ENCODE measurements at places on chromosomes 2 and 18. TPM values are rescaled to one million over a fixed set of nuclear protein-coding genes. Genes with fewer than 3 reads are reported as not detected.

Gene ZNF407
- 32.1 TPM for total RNA-seq

DNA sequence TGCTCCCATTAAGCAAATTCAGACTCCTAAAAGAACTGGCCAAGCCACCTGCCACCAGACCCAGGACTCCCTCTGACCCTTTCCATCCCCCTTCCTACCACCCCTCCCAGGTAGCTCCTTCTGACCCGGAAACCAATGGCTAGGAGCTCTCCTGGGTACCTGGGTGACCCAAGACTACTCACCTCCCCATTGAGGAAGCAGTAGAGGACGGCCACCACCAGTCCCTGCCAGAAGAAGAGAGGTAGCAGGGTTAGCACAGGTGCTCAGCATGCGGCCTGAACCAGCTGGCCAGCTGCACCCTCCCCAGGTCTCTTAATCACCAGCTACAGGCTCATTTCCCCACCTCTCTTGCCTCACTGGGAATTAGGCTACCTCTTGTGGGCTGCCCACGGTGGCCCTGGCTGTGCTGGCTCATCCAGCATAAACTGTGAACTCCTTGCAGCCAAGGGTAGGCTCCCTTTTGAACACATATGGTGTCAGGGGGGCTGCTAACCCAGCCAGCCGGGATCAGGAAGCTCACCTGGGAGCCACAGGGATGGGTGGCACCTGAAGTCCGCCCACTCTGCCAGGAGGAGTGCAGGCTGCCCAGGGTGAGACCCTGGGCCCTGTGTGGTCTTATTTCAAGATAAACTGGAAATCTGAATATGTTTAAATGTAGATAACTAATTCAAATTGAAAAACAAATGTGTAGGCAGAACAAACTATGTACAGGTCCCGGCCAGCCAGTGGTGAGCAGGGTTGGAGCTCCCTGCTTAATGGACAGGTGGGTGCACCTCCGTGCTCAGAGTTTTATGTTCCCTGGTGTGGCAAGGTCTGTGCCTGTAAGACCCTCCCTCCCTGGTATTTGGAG, 9.9 kb downstream of the TMEM37 start:
- peaks cover 24% of the 10 kb centered on the region for H3K36me3 ChIP-seq
- H3K4me3 ChIP-seq: no peak overlapping the region
- no peaks in the 10 kb centered on the region for H3K4me1 ChIP-seq
- no peaks in the 10 kb centered on the region for H3K27me3 ChIP-seq
- H3K27ac ChIP-seq: peak overlapping the region; percentile 31

DNA sequence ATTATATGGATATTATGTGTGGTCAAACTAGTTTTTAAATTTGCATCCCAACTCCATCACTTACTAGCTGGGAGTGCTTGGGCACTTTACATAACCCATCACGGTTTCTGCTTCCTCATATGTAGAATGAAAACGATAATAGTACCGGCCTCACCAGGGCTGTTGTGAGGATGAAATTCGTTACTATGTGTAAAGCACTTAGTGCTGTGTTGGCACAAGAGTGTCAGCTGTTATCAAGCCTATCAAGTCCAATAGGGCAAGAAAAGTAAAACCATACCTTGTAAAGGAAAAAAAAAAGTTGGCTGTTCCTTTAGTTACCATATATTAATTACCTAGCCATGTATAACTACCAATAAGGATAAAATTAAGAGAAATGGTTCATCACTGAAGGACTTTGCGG, 65.4 kb downstream of the TET3 start:
- peaks cover 20% of the 10 kb centered on the region for H3K4me1 ChIP-seq
- H3K27me3 ChIP-seq: no peaks in the 10 kb centered on the region
- no peak overlapping the region for H3K4me3 ChIP-seq
- H3K27ac ChIP-seq: no peak overlapping the region
- no peak for DNase-seq

DNA sequence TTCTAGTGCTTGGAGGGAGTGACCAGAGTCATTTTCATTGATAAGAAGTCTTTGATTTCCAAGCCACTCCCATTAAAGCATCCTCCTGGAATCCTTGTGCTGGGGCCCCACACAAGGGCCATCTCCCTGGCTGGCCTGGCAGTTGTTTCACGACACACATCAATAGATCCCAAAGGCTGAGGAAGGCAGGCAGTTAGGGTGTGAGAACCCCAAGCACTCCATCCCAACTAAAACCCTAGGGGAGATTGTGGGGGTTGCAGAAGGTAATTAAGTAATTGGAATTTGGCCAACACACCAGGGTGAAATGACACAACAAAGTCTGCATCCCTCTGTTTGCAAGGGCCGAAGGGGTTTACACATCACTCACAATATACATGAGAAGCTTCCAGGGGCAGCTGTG, 578.1 kb upstream of the SYT4 start:
- no peak for DNase-seq
- H3K4me1 ChIP-seq: no peaks in the 10 kb centered on the region
- no peak overlapping the region for H3K27ac ChIP-seq

Gene IFIH1
- total RNA-seq: 2.9 TPM

Gene THSD7B
- not detected for total RNA-seq

Gene OSBPL6
- 0.29 TPM for total RNA-seq

DNA sequence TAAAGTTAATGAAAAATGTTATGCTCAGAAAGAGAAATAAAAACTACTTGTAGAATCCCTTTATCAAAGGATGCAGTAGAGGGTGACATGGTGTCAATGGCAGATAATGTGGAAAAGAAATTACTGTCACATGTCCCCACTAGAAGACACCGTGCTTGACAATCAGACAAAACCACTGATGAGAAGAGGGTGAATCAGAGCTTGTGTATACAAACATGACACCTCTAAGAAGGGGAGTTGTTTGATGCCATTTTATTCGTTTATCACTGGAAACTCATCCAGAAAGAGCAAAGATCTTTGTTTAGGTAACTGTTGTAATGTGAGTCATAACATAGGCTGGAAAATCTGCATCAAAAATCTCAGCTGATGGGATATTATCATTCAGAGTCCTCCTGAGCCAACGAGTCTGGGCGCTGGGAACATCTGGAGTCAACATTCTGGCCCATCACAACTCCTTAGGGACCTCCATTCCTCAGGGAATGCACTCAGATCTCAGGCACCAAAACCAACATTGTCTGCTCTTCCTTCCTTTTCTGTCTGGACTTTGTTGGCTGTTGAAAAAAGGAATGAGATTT, 49.5 kb upstream of the RAB12 start:
- H3K27ac ChIP-seq: no peak overlapping the region
- DNase-seq: no peak
- no peaks in the 10 kb centered on the region for H3K27me3 ChIP-seq
- no peak overlapping the region for H3K4me3 ChIP-seq

Gene CABYR
- not detected for total RNA-seq

- no peak overlapping the region for H3K4me3 ChIP-seq
- H3K27me3 ChIP-seq: no peaks in the 10 kb centered on the region
Observed at GRCh38 chr18:59748628-59749360, 51.6 kb upstream of the CCBE1 start.

GRCh38 chr2:160345071-160345764, 145.1 kb upstream of the ITGB6 start:
- DNase-seq: no peak
- H3K36me3 ChIP-seq: peaks cover 7% of the 10 kb centered on the region
- H3K4me3 ChIP-seq: no peak overlapping the region
- H3K27ac ChIP-seq: no peak overlapping the region
- H3K27me3 ChIP-seq: no peaks in the 10 kb centered on the region

- peaks cover 31% of the 10 kb centered on the region for H3K4me1 ChIP-seq
- peak overlapping the region; percentile 67 for H3K27ac ChIP-seq
- H3K36me3 ChIP-seq: peaks cover 73% of the 10 kb centered on the region
- no peak overlapping the region for H3K4me3 ChIP-seq
- DNase-seq: no peak
Observed at GRCh38 chr2:280650-281110, 7.2 kb downstream of the ALKAL2 start.

DNA sequence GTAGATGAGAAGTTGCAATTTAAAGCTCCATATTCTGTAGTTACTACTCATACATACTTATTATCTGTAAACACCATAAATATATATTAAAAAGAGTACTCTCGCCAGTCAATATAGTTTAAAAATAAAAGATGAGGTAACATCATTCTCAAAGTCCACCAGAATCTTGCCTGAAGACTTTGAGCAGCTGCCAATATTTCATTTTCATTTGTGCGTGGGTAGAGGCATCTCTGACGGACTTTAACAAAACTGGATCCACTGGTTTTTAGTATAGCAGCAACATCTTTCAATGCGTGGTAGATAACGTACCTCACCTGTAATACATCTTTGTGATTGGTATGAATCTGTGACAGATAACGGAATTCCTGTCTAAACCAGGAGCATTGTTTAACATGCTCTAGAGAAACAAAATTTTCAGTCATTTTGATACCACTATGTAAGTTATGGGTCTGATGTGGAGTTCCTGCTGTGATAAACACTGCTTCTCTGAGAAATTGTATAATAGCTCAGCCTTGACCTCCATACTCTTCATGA, 45.0 kb downstream of the WDR75 start:
- H3K36me3 ChIP-seq: no peaks in the 10 kb centered on the region
- H3K4me1 ChIP-seq: no peaks in the 10 kb centered on the region
- no peak overlapping the region for H3K27ac ChIP-seq
- H3K27me3 ChIP-seq: no peaks in the 10 kb centered on the region

- DNase-seq: no peak
- H3K4me3 ChIP-seq: no peak overlapping the region
- no peak overlapping the region for H3K27ac ChIP-seq
- no peaks in the 10 kb centered on the region for H3K4me1 ChIP-seq
- H3K27me3 ChIP-seq: no peaks in the 10 kb centered on the region
Observed at GRCh38 chr18:79334496-79335233, 61.1 kb upstream of the NFATC1 start.

Gene SH3RF3
- total RNA-seq: 0.87 TPM

DNA sequence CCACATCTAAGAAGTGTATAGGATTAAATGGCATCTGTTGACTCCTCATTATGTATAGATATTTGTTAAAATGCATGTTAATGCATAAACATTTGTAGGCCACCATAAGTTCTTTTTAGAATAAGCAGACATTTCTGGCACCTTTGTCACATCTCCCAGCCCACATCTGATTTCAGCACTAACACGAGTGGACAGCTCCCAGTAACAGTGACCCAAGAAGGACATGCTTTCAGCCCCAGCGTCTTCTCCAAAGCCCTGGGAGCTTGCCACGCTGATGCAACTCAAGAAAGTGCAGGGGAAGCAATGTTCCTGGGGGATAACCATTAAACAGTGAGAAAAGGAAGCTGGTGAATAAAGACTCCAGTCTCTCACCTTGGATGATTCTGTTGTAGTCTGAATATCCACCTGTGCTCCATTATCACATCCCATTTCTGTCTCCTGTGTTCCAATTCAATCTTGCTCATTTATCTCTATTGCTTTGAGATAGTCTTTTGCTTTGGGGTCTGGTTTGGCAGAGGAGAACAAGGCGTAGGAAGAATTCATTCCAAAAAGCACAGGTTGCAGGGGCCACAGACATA, 182.6 kb upstream of the THSD7B start:
- no peaks in the 10 kb centered on the region for H3K4me1 ChIP-seq
- H3K27ac ChIP-seq: no peak overlapping the region
- H3K27me3 ChIP-seq: no peaks in the 10 kb centered on the region
- no peak overlapping the region for H3K4me3 ChIP-seq
- H3K36me3 ChIP-seq: no peaks in the 10 kb centered on the region

Gene ADD2
- not detected for total RNA-seq

GRCh38 chr2:192437653-192438052, 242.9 kb upstream of the TMEFF2 start:
- no peak overlapping the region for H3K27ac ChIP-seq
- H3K4me1 ChIP-seq: no peaks in the 10 kb centered on the region
- H3K36me3 ChIP-seq: no peaks in the 10 kb centered on the region
- H3K4me3 ChIP-seq: no peak overlapping the region
- no peaks in the 10 kb centered on the region for H3K27me3 ChIP-seq

Gene WDFY1
- 29.0 TPM for total RNA-seq

Gene SP9
- total RNA-seq: not detected

- DNase-seq: peak; percentile 22
- no peaks in the 10 kb centered on the region for H3K36me3 ChIP-seq
- no peak overlapping the region for H3K27ac ChIP-seq
- H3K27me3 ChIP-seq: no peaks in the 10 kb centered on the region
- no peaks in the 10 kb centered on the region for H3K4me1 ChIP-seq
Observed at GRCh38 chr2:238585836-238586821, 159.4 kb downstream of the ASB1 start.
